HCEC 1CT (cell line): ENCODE measurements at places on chromosomes 5 and 9.

GRCh38 chr9:107312376-107313050 is 29.4 kb downstream of the RAD23B start:
- no peak for DNase-seq

GRCh38 chr9:115034801-115035200 is 83.2 kb downstream of the TNC start:
- peak; percentile 60 for DNase-seq

DNA sequence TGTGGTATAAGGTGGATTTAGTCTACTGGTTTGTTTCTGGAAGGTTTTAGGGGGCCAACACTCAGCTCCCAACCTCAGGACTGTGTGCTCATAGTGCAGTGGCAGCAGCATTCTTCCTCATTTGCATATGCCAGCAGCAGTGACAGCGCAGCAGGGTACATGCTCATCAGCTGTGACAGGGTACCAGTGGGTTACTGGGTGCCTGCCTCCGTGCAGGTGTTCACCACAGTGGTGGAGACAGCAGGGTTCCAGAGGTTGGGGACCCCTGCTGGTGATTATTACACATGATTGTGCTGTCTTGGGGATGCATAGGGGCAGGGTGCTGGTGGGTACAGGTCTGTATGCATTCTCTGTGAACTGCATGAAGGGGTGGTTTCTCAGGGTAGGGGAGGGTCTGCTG is 45.5 kb upstream of the IFNE start:
- no peak for DNase-seq

DNA sequence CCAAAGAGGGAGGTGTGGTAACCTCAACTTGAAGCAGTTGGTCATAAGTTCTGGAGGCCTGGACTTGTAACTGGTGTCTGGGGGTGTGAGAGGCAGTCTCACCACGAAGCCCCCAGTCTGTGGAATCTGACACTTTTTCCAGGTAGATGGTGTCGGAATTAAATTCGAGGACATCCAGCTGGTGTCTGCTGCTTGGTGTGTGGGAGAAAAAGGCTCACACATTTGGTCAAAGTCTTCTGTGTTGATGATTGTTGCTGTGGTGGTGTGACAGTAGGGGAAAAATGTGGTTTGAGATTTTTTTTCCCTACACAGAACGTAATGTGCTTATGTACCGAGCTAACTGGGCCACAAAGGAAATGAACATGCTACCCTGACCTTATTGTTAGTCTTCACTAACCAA is 251.9 kb downstream of the MAT2B start:
- DNase-seq = no peak

- no peak for DNase-seq
These were observed at the start of gene TNFSF8 for GRCh38 chr9:114930056-114930812. TSS of gene TNFSF8 (minus strand) at chr9:114930591. CDS start at chr9:114930303, 288 bp downstream.

DNA sequence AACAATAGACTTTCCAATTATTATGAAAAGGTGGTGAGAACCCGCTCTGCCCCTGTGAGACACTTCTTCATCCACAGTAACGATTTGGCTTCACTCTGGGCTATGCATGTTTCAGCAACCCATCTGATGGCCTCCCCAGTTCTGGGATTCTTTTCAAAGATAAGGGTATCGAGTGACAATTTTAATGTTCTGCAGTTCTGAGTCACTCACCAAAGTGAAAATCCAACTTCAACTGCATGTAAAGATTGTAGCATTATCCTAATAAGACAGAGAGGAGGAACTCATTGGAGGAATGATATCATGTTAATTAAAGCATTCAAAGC is 1078.3 kb upstream of the SEMA6A start:
- no peak for DNase-seq

DNA sequence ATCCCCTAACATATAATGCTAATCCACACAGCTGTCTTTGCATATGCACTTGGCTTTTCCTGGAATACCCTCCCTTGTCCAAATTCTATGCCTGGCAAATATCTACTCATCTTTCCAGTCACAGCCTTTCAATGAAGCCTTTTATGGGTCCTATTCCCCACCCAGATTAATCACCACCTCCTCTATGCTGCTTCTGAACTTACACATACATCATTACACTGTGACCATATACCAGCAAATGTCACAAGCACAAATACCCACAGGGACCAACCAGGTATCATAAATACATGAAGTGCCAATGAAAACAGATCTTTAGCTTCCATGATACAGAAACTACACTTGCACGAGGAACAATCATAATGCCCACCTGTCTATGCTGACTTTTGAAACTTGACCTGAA is 22.3 kb downstream of the LPAR1 start:
- no peak for DNase-seq

- no peak for DNase-seq
These were observed 24.4 kb downstream of the SH3TC2 start for GRCh38 chr5:149038336-149039080.
